Renal pelvis (tissue), 12 donors: ENCODE measurements at places on chromosomes 7 and 10.

DNA sequence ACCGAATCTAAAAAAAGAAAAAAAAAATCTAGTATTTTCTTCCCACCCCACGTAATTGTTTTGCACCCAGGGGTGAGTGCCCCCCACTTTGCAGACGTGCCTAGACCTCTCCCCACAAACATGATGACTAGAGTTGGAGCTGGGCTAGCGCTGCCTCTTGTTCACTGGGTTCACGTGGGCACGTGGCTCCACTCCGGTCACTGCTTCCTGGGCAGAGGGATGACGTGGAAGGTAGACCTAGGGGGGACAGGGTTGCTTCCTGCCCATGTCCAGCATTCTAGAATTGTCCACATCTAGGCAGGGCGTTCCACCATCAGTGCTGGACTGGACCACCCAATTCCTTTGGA is 861 bp upstream of the LIMK1 start:
- no peak for DNase-seq

- no peak for DNase-seq
These were observed 10.2 kb downstream of the UBN2 start for GRCh38 chr7:139241258-139241657.

GRCh38 chr7:151637781-151638261 is 118.1 kb upstream of the RHEB start:
- no peak for DNase-seq

- no peak for DNase-seq
These were observed 208.6 kb upstream of the PPP2R2D start for GRCh38 chr10:131692176-131692575.

GRCh38 chr10:1475771-1476454 is 261.4 kb downstream of the ADARB2 start:
- no peak for DNase-seq

DNA sequence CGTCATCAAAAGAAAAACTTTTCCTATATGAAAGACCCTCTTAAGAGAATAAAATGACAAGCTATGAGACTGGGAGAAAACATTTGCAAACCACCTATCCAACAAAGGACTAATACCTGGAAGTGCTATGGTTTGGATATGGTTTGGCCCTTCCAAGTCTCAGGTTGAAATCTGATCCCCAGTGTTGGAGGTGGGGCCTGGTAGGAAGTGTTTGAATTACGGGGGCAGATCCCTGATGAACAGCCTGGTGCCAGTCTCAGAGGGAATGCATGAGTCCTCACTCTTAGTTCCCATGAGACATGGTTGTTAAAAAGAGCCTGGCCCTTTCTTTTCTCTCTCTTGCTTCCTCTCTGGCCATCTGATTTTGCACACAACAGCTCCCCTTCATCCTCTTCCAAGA is 6.3 kb downstream of the ALDH18A1 start:
- no peak for DNase-seq

- no peak for DNase-seq
These were observed 123.4 kb downstream of the NEURL1 start for GRCh38 chr10:103616705-103617601.

DNA sequence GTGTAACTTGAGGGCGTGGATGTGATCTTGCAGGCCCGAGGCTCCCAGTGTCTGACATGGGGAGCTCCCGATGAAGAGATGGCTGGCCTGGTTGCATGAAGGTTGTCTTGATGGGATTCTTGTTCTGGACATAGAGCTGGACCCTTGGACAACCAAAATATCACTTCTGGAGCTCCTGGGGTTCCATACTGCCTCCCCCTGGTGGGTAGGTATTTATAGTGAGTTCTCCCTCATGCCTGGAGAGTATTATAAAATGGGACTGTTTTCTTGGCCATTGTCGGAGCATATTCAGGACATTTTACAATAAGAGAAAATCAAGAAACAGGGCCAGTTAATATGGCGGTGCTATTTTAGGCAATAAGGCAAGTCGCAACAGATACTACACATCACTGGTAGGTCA is 32.6 kb upstream of the GIMAP8 start:
- DNase-seq = no peak

- DNase-seq = no peak
These were observed 55.3 kb downstream of the PTPRE start for GRCh38 chr10:127962205-127962604.

- DNase-seq = no peak
These were observed 58.1 kb downstream of the INSIG1 start for GRCh38 chr7:155355745-155356144.

- no peak for DNase-seq
These were observed at the start of gene ARMS2 for GRCh38 chr10:122454603-122455080. Gene ARMS2, plus strand, starts transcription at chr10:122454653. Its CDS starts 75 bp downstream, at chr10:122454728.

GRCh38 chr7:20304366-20304765 is 26.3 kb upstream of the ITGB8 start:
- no peak for DNase-seq

DNA sequence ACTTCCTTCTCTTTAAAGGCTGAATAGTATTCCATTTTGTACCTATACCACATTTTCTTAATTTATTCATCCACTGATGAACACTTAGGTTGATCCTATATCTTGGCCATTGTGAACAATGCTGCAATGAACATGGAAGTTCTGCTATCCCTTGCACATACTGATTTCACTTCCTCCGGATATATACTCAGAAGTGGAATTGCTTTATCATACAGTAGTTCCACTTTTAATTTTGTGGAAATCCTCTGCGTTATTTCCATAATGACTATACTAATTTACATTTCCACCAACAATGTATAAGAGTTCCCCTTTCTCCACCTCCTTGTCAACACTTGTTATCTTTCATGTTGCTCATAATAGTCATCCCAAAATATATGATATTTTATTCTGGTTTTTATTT is 312.6 kb downstream of the PLXDC2 start:
- DNase-seq = no peak

DNA sequence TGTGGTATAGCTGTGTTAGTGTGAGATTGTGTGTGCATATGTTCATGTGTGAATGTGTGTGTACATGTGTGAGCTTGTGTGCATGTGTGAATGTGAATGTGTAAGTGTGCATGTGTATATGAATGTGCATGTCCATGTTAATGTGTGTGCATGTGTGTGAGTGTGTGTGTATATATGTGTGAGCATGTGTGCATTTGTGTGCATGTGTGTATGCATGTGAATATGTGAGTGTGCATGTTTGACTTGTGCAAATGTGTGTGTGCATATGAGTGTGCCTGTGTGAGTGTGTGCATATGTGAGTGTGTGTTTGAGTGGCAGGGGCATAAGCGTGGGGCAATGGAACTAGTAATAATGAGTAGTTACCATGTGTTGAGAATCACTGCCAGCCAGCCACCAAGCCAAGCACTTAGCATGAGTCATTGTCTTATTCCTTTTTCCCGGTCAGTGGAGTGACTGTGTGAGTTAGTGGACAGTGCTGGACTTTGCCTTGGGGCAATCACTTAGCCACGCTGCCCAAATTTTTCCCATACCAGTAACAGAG is 46.3 kb upstream of the SHH start:
- no peak for DNase-seq

DNA sequence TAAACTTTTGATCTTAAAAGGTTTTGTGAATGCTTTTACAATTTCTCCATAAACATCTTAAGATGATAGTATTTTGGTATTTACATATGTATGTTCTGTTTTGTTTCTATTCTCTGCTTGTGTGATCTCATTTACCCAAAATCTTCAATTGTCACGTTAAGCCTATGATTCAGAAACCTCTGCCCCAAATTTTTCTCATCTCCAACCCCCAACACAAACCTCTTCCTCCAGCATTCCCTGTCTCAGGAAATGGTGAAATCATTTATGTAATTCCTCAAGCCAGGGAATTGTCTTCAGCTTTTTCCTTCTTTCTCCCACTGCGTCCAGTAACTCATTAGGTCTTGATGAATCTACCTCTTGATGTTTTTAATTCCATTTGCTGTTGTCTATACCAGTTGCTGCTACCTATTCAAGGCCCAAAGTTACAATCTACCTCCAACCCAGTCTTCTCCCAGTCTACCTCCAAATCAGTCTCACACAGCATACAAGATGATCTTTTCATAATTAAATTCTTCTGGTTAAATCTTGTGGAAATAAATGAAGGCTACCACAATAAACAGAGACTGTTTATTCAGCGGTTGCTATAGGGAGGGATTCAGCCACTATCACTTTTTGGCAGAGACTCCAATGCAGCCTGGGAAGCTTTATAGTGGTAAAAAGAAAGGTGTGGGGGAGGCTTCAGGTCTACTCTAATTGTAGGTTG is 5.8 kb downstream of the CFAP69 start:
- no peak for DNase-seq

- no peak for DNase-seq
These were observed 96.9 kb upstream of the CCDC71L start for GRCh38 chr7:106757846-106758245.

GRCh38 chr7:102099474-102099873 is 187.2 kb upstream of the SH2B2 start:
- DNase-seq = no peak

- DNase-seq = no peak
These were observed 493 bp downstream of the WDR91 start for GRCh38 chr7:135210888-135211178.

DNA sequence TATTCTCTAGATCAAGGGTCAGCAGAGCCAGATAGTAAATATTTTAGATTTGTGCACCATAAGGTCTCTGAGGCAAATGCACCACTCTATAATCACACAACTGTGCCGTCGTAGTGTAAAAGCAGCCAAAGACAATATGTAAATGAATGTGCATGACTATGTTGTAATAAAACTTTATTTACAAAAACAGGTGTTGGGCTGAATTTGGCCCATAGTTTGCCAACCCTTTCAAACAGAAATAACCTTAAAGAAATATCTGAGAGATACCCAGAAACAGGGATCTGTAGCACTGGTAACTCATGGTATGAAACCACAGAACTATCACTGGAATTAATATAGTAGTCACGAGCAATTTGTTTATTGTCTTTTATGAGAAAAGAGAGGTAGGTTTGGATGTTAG is 86.0 kb downstream of the ARID5B start:
- DNase-seq = no peak

GRCh38 chr10:35126062-35126529 is 550 bp upstream of the CREM start:
- DNase-seq = no peak

GRCh38 chr7:47128700-47129099 is 453.2 kb downstream of the TNS3 start:
- DNase-seq = no peak

DNA sequence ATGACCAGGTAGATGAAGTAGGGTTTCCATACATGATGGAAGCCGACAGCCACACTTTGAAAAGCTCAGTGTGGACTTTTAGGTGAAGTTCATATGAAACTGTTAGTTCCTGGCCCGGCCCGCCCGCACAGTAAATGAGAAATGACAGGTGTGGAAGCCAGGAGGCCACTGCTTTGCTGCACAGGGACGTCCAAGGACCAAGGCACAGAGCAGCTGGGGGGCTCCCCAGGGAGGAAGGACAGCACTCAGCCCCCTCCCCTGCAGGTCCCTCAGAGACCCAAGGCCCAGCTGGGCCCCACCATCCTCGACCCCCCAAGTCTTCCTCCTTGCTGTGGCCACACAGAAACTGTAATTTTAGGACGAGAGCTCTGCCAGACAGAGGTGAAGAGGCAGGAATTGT is 219.2 kb downstream of the PTPRN2 start:
- no peak for DNase-seq

GRCh38 chr7:24660546-24660945 is 87.3 kb downstream of the PALS2 start:
- DNase-seq = no peak

DNA sequence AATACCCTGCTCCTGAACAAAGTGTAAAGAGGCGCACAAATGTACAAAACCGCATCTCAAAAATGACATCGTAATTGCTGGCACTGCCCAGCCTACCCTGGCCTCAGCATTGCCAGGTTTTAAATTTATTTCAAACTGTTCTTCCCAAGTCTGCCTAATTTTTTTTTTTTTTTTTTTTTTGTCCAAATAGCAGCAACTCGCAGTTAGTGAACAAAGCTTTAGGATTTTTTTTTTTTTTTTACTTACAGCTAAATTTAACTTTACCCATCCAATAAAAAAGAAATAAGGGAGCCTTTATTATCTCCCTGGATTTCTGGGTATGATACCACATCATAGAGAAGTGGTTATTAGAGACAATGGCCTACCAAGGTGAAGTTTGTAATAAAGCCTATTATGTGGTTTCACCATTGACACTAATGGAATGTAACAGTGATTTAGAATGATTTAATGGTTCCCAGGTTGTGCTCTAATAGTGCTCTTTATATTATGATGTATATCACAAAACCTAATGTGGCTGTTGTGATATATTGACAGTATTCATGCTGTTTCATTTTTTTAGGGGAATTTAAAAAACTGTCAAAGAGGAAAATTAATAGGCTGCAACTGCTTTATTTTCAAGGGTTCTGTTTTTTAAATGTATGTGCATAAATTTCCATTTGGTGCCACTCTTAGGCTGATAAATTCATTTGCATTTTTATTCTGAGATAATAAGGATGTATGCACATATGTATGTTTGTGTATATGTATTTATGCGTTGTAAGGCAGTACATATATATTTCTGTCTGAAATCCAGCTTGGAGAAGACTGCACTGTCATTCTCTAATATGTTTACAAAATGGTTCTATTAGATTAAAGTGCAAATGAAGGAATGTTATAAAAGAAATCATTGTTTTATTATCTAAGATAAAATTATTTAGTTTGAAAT is 309.0 kb downstream of the TFEC start:
- no peak for DNase-seq

DNA sequence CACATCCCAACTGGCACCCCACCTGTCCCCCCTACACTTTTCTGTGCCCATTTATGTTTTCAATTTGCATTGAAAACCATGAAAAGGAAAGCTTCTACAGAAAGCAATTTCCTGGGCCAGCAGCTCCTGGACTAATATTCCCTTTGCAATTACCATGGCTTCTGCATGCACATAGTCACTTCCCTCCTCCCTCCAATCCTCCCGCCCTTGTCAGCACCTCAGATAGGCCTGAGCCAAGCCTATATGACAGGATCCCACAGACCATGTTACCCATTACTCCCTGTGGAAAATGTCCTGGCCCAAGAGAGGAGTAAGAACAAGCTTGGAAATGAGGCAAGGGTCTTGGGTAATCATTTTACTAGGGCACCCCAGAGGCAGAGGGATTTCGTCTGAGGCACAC is 38.1 kb downstream of the FBXW4 start:
- DNase-seq = no peak

- no peak for DNase-seq
These were observed 18.8 kb upstream of the PDCD4 start for GRCh38 chr10:110852947-110853346.

GRCh38 chr10:25029519-25029918 is 13.1 kb downstream of the THNSL1 start:
- DNase-seq = no peak

- DNase-seq = no peak
These were observed 58.9 kb upstream of the PPP1R9A start for GRCh38 chr7:94848531-94848930.

DNA sequence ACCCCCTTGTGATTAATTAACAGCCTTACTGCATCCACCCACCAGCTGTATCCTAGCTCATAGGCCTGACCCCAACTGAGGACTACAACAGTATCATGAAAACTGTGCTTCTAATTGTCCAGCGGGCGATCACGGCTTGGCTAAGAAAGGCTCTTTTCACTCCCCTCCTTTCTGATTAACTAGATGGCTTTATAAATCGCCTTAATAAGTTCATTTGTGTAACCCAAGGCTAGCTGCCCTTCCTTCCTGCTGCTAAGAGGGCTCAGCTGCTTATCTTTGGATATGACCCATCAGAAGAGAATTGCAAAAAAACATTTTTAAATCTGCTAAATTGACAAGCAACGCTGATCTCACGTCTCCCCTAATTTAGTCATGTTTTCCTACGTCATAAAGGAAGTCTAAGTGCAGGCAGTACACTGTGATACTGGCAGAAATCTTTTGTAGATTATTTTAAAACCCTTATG is 163.0 kb upstream of the LAMB4 start:
- DNase-seq = no peak
